Stimulated activated CD8-positive, alpha-beta memory T cell treated with anti-CD3 and anti-CD28 coated beads, Interleukin-7, amount 100 ng/mL, for 48 hours (primary cell): ENCODE measurements at places on chromosomes 4 and X.

DNA sequence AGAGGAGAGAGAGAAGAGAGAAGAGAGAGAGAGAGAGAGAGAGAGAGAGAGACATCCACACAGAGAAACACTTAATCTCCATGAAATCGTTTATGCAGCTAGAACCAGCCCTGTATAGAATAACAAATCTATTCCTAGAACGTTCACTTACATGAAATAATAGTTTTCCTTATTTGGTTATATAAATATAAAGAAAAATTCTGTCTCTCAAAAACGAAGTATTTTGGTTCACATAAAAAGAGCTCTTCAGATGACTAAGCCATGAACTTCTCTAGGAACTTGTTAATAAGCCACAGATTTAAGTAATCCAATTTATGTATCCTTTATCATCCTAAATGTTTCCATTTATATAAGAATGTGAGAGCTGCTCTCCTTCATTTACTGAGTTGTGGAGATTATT is 1315.1 kb upstream of the PCDH7 start:
- no peak for DNase-seq

GRCh38 chrX:45986971-45987370 is 558.2 kb downstream of the ZNF674 start:
- no peak for DNase-seq

- no peak for DNase-seq
These were observed 9.3 kb downstream of the PAGE4 start for GRCh38 chrX:49838374-49838773.

- no peak for DNase-seq
These were observed 38.0 kb downstream of the CTBP1 start for GRCh38 chr4:1210971-1211370.

- DNase-seq, result no peak
These were observed at the start of gene HEPH for GRCh38 chrX:66163849-66164411. Gene HEPH, plus strand, starts transcription at chrX:66164247. Its CDS starts 6,324 bp downstream, at chrX:66170571.

- no peak for DNase-seq
These were observed 34.9 kb downstream of the STX18 start for GRCh38 chr4:4506961-4507360.

GRCh38 chr4:159632031-159632430 is 529.2 kb downstream of the RAPGEF2 start:
- DNase-seq, result no peak

- DNase-seq, result no peak
These were observed 127.4 kb upstream of the ENPP6 start for GRCh38 chr4:184344899-184345572.

- DNase-seq, result no peak
These were observed 44.5 kb downstream of the CYTL1 start for GRCh38 chr4:4974727-4975126.

DNA sequence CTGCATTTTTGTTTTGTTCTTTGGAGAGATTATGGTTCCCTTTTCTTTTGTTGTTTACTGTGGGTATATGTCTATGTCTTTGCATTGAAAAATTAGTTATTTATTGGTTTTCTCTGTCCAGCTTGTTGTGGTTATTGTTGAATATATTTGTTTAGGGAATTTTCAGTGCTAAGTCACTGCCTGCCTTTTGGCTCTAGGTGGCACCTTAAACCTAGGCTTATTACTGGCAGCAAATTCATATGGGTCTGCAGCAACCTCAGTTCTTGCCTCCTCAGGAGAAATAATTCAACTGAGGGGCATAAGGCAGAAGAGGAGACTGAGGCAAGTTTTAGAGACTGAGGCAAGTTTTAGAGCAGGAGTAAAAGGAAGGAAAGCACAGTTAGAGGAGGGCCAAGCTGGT is 1157.3 kb upstream of the AGA start:
- DNase-seq, result no peak

- DNase-seq, result no peak
These were observed 131.6 kb downstream of the CEP135 start for GRCh38 chr4:56080384-56080783.

GRCh38 chr4:146112389-146112788 is 63.1 kb upstream of the LSM6 start:
- DNase-seq, result no peak

- DNase-seq, result no peak
These were observed 1250.4 kb upstream of the IGFBP7 start for GRCh38 chr4:58360354-58361133.

GRCh38 chr4:46839128-46839527 is 69.9 kb downstream of the COX7B2 start:
- DNase-seq, result no peak

DNA sequence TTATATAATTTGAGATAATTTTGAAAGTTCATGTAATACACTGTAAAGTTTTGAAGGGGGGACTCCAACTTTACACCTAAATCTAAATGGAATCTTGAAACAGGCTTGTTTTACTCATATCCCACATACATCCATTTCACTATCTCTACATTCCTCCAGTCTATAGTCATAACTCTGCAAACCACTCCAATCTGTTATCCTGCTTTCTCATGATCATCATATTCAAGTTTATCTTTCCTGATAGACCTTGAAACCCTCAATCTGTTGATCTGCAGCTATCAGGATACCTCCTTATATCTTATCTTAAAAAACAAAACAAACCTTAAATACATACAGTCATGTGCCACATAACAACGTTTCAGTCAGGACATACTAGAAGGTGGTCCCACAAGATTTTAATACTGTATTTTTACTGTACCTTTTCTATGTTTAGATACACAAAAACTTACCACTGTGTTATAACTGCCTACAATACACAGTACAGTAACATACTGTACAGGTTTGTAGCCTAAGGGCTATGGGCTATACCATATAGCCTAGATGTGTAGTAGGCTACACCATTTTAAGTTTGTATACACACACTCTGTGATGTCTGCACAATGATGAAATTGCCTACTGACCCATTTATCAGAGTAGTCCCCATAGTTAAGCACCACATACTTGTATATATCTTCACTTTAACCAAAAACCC is 14.0 kb downstream of the CHIC2 start:
- DNase-seq, result no peak

GRCh38 chr4:4289597-4289940 is 385 bp downstream of the LYAR start:
- no peak for DNase-seq
